ENCODE measurements at places on chromosomes 5 and 9. TPM values are rescaled to one million over a fixed set of nuclear protein-coding genes. Genes with fewer than 3 reads are reported as not detected.

DNA sequence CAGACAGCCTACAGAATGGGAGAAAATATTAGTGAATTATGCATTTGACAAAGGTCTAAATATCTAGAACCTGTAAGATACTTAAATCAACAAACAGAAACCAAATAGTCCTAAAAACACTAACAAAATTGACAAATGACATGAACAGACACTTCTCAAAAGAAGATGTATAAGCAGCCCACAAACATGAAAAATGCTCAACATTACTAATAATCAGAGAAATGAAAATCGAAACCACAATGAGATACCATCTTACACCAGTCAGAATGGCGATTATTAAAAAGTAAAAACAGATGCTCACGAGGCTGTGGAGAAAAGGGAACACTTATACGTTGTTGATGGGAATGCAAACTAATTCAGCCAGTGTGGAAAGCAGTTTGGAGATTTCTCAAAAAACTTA is 1186.8 kb downstream of the DTWD2 start:
- no peak for DNase-seq

GRCh38 chr9:85248514-85249312 is 493.0 kb downstream of the AGTPBP1 start:
- no peak for DNase-seq

GRCh38 chr5:94378062-94378461 is 240.3 kb downstream of the KIAA0825 start:
- DNase-seq: no peak

DNA sequence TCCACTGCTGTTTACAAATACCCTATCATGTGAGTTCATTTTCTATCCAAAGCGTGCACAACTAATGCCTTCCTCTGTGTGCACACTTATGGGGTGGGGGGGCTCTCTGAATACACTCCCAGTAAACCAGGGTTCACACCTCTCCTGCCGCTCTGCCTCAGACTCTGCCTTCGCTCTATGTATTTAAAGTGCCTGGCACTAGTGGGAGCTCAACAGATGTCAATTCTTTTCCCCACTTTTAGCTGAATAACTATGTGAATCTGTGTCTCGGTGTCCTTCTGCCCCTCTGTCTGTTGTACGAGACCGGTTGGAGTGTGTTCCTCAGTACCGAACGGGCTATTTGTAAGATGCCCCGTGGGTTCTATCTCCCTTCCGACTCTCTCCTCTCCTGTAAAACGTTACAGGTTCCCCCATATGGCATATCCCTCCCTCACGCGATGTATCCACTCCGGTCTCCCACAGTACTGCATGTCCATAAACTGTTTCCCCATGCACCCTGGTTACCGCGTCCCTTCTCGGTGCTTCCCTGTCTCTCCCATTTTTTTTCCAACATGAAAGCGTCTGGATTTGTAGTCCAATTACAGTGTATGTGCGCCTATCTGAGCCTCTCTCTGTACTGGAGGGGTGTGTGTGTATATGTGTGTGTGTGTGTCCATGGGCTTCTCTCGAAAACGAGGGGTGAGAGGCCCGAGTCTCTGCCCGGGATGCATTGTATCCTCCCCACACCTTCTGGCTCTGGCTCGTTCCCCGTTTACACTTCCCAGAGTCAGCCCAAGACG is 1.6 kb downstream of the ELL2 start:
- no peak for DNase-seq

GRCh38 chr5:1221721-1222120 is 3.5 kb upstream of the SLC6A18 start:
- no peak for DNase-seq

GRCh38 chr5:318341-318897 is 3.1 kb upstream of the AHRR start:
- no peak for DNase-seq

GRCh38 chr9:116992865-116993264 is 305.8 kb downstream of the TRIM32 start:
- DNase-seq: no peak

The SLIT3 gene
- total RNA-seq: 0.75 TPM

The COL27A1 gene
- 51.0 TPM for total RNA-seq

The MSMP gene
- 1.5 TPM for total RNA-seq

GRCh38 chr5:178981381-178981780 is 13.7 kb downstream of the GRM6 start:
- no peak for DNase-seq

GRCh38 chr5:28691526-28691925 is 1653.1 kb upstream of the CDH9 start:
- no peak for DNase-seq

GRCh38 chr5:170445936-170446335 is 56.8 kb upstream of the KCNMB1 start:
- no peak for DNase-seq

The C9orf50 gene
- not detected for total RNA-seq

DNA sequence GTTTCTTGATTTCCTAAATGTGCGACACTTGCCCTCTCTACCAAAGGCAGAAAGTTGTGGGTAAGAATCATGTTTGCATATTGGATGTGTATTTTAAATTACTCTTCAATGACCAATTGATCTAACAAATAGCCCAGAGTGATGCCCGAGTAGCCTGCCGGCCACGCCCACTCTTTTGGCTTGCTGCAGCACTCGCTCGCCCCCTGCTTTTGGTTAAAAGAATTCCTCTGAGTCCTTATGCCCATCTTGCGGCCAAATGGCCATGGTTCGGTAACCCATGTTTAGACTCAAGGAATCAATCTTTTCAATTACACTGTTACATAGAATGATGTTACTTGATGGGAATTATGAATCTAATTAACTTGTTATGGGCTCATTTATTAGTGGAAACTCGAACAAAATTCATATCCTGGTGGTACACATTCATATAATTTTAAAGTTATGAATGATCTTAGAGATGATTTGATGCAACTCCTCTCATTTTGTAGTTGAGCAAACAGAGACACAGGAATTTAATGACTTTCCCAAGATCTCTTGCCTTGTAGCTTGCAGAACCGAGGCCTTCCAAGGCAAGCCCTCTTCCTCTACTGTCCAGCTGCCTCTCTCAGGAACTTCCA is 36.5 kb downstream of the PPIC start:
- DNase-seq: peak; percentile 64

DNA sequence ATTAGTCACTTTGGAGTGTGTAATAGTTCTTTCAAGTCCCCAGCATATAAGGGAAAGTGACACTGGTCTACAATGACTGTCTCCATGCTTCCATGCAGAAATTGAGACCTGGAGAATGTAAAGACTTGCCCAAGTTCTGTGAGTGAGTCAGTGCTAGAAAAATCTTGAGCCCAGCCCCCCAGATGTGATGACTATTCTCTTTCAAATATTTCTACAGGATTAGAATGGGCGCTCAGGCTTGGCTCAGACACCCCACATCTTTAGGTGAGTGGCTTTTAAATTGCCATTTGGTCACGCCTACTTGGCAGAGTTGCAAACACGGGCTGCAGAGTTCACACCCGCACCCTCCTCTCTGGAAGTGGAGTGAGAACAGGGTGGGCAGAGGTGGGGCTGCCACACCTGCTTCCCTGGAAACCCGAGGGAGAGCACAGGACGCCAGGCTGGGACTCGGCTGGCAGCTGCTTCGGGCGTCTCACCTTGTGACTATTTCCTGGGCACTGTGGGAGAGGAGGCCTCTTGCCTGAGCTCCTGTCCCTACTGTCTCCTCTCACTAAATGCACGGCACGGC is 37.6 kb downstream of the ROPN1L start:
- DNase-seq: no peak

DNA sequence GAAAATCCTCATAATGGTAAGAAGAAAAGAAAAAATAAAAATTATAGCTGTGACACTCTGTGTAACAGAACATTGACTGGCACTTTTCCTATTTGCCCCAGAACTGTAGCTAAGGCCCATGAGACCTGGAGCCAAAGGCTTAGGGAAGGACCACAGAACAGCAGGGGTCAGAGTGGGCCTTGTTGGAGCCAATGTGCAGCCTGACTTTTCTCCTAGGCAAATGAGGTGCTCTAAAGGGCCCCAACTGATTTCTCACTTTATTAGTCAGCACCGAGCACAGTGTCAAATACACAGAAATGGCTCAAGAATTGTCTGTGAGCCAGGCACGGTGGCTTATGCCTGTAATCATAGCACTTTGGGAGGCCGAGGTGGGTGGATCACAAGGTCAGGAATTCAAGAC is 4.0 kb upstream of the MEGF9 start:
- no peak for DNase-seq

DNA sequence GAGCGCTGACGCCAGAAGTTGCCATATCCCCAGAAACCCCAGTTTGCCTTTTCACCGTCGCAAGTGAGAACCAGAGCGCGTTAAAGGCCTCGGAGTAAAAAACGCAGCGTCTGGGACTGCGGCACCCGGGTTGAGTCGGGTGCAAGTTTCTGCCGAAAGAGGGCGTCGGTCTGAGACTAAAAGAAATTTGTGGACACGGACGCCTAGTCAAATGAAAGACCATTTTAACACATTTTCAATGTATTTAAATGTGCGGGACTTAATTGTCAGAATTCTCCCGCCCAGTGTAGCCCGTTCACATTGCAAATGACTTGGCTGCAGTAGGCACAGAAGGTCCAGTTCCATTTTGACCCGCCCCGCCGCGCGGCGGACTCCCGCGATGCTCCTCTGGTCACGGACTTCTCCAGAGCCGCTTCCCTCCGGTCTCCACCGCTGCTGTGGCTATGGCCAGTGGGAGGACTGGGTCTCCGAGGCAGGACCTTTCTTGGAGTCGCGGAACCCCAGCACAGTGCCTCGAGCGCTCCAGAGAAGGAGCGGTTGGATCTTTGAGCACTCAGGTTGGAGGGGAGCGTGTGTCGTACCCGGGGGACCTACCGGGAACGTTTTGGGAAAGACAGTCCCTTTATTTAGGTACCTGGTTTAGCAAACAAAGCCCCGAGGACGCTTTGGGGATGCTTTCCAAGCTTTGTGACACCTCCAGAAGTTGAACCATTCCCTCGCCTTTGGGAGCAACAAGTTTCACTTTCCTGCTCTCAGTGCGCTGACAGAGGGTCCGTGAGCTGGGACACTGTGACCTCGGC is 1.2 kb upstream of the NPR3 start:
- peak; percentile 70 for DNase-seq

The RHOBTB3 gene
- 45.1 TPM for total RNA-seq

GRCh38 chr5:23405316-23406068 is 101.9 kb upstream of the PRDM9 start:
- no peak for DNase-seq

The HAPLN1 gene
- not detected for total RNA-seq

DNA sequence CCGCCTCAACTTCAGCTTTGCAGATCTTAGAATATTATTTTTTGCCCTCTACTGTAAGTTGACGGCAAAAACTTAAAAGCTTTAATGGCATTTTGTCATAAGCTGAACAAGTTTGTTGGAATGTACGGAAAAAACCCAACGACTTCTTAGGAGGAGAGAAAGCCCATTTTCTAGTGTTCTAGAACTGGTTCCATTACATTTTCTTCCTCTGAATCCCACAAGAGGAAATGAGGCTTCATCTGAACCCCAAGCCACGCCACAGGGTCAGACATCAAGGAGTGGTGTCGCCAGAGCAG is 113.7 kb downstream of the LHFPL2 start:
- DNase-seq: no peak

The KIF12 gene
- 18.5 TPM for total RNA-seq

- no peak for DNase-seq
These were observed 531.5 kb downstream of the CSNK1G3 start for GRCh38 chr5:124043456-124043855.

- DNase-seq: no peak
These were observed 12.5 kb downstream of the ABCA2 start for GRCh38 chr9:137015540-137015930.

DNA sequence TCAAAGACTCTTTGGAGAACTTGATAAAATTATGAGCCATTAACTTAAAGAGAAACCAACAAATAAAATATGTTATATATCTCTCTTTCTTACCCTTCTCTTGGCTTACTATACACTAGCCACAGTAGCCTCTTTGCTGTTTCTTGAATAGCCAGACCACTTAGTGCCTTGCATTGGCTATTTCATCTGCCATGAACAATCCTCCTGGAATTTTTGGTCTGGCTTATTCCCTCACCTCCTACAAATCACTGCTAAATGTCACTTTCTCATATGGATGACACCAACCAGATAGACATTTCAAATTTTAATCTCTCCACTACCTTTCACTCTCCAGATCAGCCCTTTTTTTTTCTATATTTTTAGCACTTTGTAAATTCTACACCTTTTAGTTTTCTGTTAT is 1581.7 kb downstream of the EFNA5 start:
- no peak for DNase-seq

GRCh38 chr5:107487056-107487542 is 183.6 kb downstream of the EFNA5 start:
- no peak for DNase-seq

The NUDT12 gene
- total RNA-seq: 17.4 TPM

GRCh38 chr5:173866858-173867679 is 21.1 kb upstream of the CPEB4 start:
- no peak for DNase-seq

DNA sequence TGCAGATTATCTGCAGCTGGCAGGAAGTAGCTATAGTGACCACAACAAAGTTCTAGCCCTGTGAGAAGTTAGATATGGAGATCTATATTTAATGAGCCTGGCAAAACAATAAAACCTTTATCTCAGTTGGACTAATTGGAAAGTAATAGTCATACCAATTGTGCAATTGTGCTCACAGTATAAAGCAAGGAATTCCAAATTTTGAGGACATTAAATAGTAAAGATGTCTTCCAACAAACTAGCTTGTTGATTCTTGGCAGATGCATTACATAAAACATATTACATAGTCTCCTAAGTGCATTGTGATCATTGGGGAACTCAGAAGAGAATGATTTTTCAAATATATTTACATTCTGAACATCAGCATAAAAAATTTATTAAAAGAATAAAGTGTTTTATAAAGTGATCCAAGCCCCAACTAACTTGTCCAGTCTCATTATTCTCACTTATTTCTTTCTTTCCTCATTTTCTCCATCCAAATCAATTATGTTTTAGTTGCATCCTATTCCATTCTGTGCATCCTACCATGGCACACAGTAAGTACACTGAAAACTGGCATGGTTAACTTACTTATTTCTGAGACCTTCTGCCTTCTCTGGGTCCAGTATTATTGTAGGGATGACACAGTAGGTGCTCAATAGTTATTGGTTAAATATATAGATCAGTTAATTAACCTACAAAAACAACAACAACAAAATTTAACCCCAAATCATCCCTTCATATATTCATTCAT is 977.2 kb upstream of the NUDT12 start:
- DNase-seq: no peak

GRCh38 chr9:89218040-89218928 is 39.7 kb upstream of the SHC3 start:
- DNase-seq: no peak

The CCNI2 gene
- not detected for total RNA-seq

Data from left lobe of liver (tissue), 2 donors.